ENCODE measurements at places on chromosomes 12 and 14. TPM values are rescaled to one million over a fixed set of nuclear protein-coding genes. Genes with fewer than 3 reads are reported as not detected.

Gene COA8
- 29.4 TPM for total RNA-seq

Gene SPIC
- not detected for total RNA-seq

Gene TCTN2
- 12.1 TPM for total RNA-seq

Gene FAM186B
- 0.42 TPM for total RNA-seq

Gene FAM90A1
- total RNA-seq: 0.64 TPM

Gene PHLDA1
- total RNA-seq: 231 TPM

Gene TSPAN8
- total RNA-seq: 0.76 TPM

Gene PARP2
- total RNA-seq: 51.8 TPM

DNA sequence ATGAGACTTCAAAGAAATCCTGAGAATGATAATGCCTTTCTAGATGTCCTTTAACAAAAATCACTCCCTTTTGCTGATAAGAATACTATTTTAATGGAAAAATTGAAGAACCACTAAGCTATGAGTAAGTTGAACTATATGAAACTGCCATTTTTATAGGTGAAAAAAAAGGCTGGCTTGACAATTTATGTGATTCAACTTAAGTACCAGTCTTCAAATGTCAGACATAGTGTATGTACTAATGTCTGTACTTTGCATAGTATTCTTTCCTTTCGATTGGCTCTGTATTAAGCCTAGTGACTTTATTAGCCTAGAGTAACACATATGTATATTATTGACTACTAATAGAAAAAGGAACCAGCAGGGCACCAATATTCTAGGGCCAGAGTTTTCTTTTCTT is 11.9 kb downstream of the HEATR5A start:
- DNase-seq: no peak
- H3K4me1 ChIP-seq: no peaks in the 10 kb centered on the region
- no peaks in the 10 kb centered on the region for H3K27me3 ChIP-seq
- H3K4me3 ChIP-seq: no peak overlapping the region
- H3K36me3 ChIP-seq: no peaks in the 10 kb centered on the region

GRCh38 chr14:88321692-88322503 is 1.2 kb downstream of the KCNK10 start:
- H3K27ac ChIP-seq: no peak overlapping the region
- peaks cover 8% of the 10 kb centered on the region for H3K27me3 ChIP-seq
- H3K4me1 ChIP-seq: no peaks in the 10 kb centered on the region
- no peaks in the 10 kb centered on the region for H3K36me3 ChIP-seq
- DNase-seq: no peak

GRCh38 chr14:97319691-97320090 is 522.5 kb downstream of the VRK1 start:
- no peak overlapping the region for H3K27ac ChIP-seq
- no peak for DNase-seq
- H3K27me3 ChIP-seq: 0 out of 2 replicates have a peak, but pooled peaks cover 5% of the 10 kb centered on the region
- H3K36me3 ChIP-seq: no peaks in the 10 kb centered on the region
- no peak overlapping the region for H3K4me3 ChIP-seq

DNA sequence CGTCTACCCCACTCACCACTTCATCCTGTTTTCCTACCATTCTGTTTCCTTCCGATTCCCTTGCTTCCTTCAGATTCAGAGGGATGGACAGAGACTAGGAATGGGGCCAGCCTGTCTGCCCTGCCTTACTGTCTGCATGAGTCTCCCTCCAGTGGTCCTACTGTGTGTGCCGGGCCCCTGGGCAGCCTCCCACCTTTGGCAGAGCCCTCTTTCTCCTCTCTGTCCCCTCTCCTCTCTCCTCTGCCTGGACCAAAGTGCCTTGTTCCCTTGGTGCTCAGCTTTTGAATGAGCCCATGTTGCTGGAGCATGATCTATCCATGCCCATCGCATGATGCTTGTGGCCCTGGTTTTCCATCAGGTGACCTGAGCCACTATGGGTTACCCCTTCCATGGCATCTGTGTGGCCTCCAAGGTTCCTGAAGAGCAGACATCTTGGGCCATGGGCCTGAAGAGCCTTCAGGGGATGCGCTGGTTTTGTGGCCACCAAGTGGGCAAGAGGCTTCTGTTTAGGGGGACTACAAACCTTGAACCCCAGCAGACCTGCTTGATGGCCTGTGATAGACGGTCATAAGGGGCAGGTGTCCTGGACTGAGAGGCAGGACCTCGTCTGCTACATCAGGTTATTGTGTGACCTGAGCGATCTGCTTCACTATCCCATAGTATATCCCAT is 54.2 kb upstream of the BCL11B start:
- DNase-seq: no peak
- H3K36me3 ChIP-seq: no peaks in the 10 kb centered on the region
- no peaks in the 10 kb centered on the region for H3K4me1 ChIP-seq
- peaks cover 12% of the 10 kb centered on the region for H3K27me3 ChIP-seq
- H3K4me3 ChIP-seq: no peak overlapping the region
- no peak overlapping the region for H3K27ac ChIP-seq

DNA sequence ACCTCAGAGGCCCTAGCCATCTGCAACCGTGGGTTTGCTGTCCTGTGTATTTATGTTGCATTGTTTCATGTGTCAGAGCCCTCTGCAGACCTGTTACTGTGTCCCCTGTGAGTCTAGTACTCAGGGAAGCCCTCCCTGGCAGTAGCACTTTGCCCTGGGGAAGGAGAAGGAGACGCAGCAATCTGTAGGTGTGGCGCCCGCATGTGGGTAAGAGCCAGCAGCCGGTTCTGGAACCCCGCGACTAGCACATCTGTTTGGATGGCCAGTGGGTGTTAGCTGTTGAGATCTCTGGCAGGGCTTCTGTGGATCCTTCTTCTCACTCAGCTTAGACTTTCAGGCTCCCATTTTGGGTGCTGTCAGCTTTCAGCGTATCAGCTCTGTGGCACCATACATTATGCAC is 57.0 kb downstream of the TECPR2 start:
- no peaks in the 10 kb centered on the region for H3K4me1 ChIP-seq
- no peak overlapping the region for H3K4me3 ChIP-seq
- no peaks in the 10 kb centered on the region for H3K27me3 ChIP-seq

GRCh38 chr12:77830583-77831351 is at the start of gene NAV3:
Gene NAV3 (plus strand): TSS chr12:77830894. CDS start chr12:77831462, 568 bp downstream.
- H3K4me1 ChIP-seq: no peaks in the 10 kb centered on the region
- no peak within 1 kb of the TSS for H3K27ac ChIP-seq
- H3K4me3 ChIP-seq: no peak within 1 kb of the TSS
- DNase-seq: no peak

DNA sequence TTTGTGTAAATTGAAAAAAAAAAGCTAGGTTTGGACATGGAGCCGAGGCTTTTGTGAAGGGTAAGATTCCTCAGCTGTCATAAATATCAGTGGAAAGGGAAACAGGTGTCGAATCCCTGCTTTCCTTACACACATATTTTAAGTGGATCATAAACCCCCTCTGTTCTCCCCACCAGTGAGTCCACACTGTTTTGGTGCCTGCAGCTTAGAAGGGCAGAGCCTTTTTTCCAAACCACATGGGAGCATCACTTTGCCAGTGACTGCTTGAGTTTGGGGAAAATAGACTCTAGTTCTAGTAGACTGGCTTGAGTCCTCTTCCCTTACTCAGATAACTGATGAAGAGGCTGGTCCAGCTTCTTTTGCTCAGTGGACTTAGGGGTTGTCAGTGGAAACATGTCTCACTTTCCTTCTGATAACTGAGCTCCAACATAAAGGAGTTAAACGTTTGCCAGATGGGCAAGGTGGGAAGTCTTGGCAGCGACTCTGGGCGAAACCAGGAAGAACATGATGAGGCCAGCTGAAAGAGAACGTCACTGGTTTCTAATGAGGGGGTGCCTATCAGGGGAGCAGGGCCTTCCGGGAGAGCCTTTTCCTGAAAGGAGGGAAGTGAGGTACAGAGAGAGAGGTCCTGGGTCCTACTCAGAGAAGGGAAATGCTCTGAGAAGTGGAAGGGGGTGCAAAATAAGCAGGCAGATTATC is 168.1 kb upstream of the PARP11 start:
- no peaks in the 10 kb centered on the region for H3K4me1 ChIP-seq
- H3K27ac ChIP-seq: no peak overlapping the region
- H3K27me3 ChIP-seq: peaks cover 61% of the 10 kb centered on the region
- H3K36me3 ChIP-seq: no peaks in the 10 kb centered on the region
- no peak overlapping the region for H3K4me3 ChIP-seq

DNA sequence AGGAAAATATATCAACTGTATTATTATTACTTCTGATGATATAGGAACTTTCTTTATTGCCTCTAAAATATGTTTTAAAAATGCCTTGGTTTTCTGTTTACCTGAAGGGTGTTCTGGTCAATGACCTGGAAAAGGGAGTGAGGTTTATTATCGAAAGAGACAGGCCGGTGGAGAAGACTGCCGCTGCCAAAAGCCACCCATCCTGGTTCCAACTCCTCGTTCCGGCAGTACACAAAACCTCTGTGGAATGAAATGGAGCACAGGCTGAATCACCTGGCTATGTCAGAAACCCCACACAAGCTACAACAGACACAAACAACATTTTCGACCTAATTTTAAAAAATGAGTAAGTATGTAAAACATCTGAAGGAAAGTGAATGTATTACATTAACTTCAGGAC is 73.6 kb downstream of the HECTD4 start:
- no peaks in the 10 kb centered on the region for H3K27me3 ChIP-seq
- no peaks in the 10 kb centered on the region for H3K4me1 ChIP-seq
- DNase-seq: no peak
- H3K4me3 ChIP-seq: no peak overlapping the region
- H3K36me3 ChIP-seq: no peaks in the 10 kb centered on the region

- no peak overlapping the region for H3K27ac ChIP-seq
- no peaks in the 10 kb centered on the region for H3K4me1 ChIP-seq
- DNase-seq: no peak
- H3K36me3 ChIP-seq: no peaks in the 10 kb centered on the region
- no peak overlapping the region for H3K4me3 ChIP-seq
Measured at GRCh38 chr14:49733836-49734235, 34.1 kb upstream of the KLHDC2 start.

DNA sequence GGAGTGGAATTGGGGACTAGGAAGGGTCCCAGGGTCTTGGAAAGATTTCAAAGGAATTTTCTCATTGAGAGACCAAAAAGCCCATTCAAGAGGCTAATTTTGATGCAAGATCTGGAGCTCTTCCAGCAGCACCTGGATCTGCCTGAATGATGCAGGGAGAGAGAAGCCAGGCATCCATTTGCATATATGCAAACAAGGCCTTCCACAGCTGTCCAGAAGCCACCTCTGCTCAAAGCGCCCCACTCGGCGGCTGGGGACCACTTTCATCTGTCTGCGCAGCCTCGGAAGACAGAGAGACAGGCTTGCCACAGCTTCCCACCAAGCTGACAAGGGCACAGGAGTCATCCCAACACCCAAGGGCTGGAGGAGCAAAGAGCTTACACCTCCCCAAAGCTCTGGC is 295.6 kb downstream of the DPF3 start:
- no peak for DNase-seq
- H3K4me3 ChIP-seq: no peak overlapping the region
- no peaks in the 10 kb centered on the region for H3K27me3 ChIP-seq
- H3K36me3 ChIP-seq: no peaks in the 10 kb centered on the region

- H3K4me3 ChIP-seq: no peak overlapping the region
- H3K36me3 ChIP-seq: peaks cover 4% of the 10 kb centered on the region
- H3K27me3 ChIP-seq: no peaks in the 10 kb centered on the region
- no peak overlapping the region for H3K27ac ChIP-seq
- DNase-seq: no peak
Measured at GRCh38 chr14:99517643-99518381, 36.6 kb downstream of the CCNK start.

- no peak overlapping the region for H3K27ac ChIP-seq
- no peak overlapping the region for H3K4me3 ChIP-seq
Measured at GRCh38 chr14:29674566-29675285, 252.9 kb downstream of the PRKD1 start.

- no peak for DNase-seq
- H3K4me3 ChIP-seq: no peak overlapping the region
- no peaks in the 10 kb centered on the region for H3K4me1 ChIP-seq
- H3K36me3 ChIP-seq: no peaks in the 10 kb centered on the region
- H3K27ac ChIP-seq: no peak overlapping the region
- H3K27me3 ChIP-seq: no peaks in the 10 kb centered on the region
Measured at GRCh38 chr12:82176761-82177490, 181.3 kb downstream of the CCDC59 start.

GRCh38 chr12:4273652-4274395 is at the start of gene CCND2:
Gene CCND2 (plus strand): TSS chr12:4273762. CDS start chr12:4274041, 279 bp downstream.
- peaks cover 17% of the 10 kb centered on the region for H3K4me1 ChIP-seq
- H3K27ac ChIP-seq: no peak within 1 kb of the TSS
- no peak for DNase-seq
- no peak within 1 kb of the TSS for H3K4me3 ChIP-seq

- H3K27ac ChIP-seq: no peak overlapping the region
- peaks cover 5% of the 10 kb centered on the region for H3K27me3 ChIP-seq
- H3K36me3 ChIP-seq: no peaks in the 10 kb centered on the region
- H3K4me3 ChIP-seq: no peak overlapping the region
Measured at GRCh38 chr12:131076296-131076695, 122.6 kb downstream of the ADGRD1 start.

GRCh38 chr14:33990790-33991189 is 39.9 kb upstream of the EGLN3 start:
- no peak overlapping the region for H3K27ac ChIP-seq
- H3K27me3 ChIP-seq: no peaks in the 10 kb centered on the region
- no peak for DNase-seq
- no peaks in the 10 kb centered on the region for H3K36me3 ChIP-seq
- H3K4me3 ChIP-seq: no peak overlapping the region

GRCh38 chr12:124078800-124079199 is 105.8 kb downstream of the ZNF664 start:
- no peaks in the 10 kb centered on the region for H3K36me3 ChIP-seq
- no peak overlapping the region for H3K4me3 ChIP-seq
- H3K4me1 ChIP-seq: no peaks in the 10 kb centered on the region
- no peak for DNase-seq

All from HCT116 (cell line).